ENCODE measurements at places on chromosomes 12 and 14.

DNA sequence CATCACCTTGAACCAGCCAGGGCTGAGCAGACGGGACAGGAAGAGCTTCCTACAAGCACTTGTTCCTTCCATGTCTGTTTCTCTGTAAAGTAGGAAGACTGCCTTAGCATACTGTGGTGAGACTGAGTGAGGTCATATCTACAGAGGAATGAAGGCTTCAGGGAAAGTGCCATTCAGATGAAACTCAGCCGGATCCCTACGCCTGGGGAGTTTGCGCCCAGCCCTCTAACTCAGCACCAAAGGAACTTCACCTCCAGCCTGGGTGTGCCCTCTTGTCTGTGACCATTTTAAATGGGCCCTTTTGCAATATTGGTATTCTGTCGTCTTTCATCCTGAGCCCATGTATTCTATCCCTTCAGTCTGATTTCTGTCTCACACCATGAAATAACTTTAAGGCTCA lies 175.6 kb upstream of the FKBP4 start:
- no peak for DNase-seq

- DNase-seq: no peak
These were observed 41.8 kb downstream of the DIO3 start for GRCh38 chr14:101603096-101603495.

- no peak for DNase-seq
These were observed 281.1 kb upstream of the NAV3 start for GRCh38 chr12:77549383-77550128.

- DNase-seq: no peak
These were observed 775.7 kb downstream of the SLC6A15 start for GRCh38 chr12:84136862-84137367.

DNA sequence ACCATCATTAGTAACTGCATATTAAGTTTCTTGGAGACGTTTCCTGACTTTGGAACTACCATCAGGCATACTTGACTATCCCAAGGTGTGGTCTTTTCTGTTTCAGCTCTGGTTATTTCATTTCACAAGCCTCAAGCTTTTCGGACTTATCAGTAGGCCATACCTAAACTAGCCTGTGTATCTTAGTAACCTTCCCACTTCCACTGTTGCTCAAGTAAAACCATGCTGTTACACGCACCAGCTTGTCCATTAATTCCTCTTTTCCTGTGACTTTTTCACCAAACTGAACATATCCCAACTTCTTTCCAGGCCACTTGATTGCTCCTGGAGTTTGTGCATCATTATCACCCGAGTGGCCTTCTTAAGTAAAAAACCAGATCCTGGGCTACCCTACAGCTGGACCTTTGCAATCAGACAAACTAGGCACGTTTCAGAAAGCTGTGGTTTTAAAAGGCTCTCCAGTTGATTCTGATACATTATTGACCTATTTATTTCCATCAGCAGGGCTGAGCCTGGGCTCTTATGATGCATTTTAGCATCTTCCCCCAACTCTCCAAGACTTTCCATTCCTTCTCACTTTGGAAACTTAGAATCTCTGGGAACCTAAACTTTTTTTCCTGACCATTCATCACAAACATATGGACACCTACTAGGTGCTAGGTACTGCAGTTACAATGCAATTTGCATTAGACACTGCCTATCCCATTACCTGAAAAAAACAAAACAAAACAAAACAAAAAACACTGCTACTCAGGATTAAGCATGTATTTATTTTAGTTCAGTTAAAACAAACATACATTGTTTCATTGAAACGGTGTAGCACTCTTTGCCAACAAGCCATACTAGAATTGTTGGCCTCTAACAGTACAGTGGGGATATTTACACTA lies 14.9 kb downstream of the SLC38A2 start:
- DNase-seq: peak; percentile 65

DNA sequence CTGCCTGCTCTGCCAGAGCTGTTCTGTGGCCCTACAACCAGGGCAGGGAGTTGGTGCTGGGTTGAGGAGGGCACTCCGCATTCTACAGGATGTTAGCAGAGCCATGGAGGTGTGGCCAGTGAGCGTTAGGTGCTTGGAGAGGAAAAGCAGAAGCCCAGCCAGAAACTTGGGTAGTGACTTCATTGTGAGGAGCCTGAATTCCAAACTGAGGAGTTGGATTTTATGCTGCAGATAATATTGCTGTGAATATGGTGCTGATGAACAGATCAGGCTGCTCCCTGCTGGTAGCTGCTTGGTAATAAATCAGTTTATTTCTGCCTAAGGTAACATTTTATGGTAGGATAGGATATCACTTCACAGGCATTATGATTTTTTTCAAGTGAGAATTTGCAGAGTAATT lies 7.1 kb upstream of the CCDC175 start:
- peak; percentile 78 for DNase-seq

GRCh38 chr14:60840313-60840712 lies 105.8 kb downstream of the MNAT1 start:
- DNase-seq: no peak

- DNase-seq: peak; percentile 76
These were observed 17.1 kb downstream of the FOS start for GRCh38 chr14:75295491-75296345.

- DNase-seq: no peak
These were observed 11.5 kb downstream of the RAB5B start for GRCh38 chr12:55985341-55985740.

DNA sequence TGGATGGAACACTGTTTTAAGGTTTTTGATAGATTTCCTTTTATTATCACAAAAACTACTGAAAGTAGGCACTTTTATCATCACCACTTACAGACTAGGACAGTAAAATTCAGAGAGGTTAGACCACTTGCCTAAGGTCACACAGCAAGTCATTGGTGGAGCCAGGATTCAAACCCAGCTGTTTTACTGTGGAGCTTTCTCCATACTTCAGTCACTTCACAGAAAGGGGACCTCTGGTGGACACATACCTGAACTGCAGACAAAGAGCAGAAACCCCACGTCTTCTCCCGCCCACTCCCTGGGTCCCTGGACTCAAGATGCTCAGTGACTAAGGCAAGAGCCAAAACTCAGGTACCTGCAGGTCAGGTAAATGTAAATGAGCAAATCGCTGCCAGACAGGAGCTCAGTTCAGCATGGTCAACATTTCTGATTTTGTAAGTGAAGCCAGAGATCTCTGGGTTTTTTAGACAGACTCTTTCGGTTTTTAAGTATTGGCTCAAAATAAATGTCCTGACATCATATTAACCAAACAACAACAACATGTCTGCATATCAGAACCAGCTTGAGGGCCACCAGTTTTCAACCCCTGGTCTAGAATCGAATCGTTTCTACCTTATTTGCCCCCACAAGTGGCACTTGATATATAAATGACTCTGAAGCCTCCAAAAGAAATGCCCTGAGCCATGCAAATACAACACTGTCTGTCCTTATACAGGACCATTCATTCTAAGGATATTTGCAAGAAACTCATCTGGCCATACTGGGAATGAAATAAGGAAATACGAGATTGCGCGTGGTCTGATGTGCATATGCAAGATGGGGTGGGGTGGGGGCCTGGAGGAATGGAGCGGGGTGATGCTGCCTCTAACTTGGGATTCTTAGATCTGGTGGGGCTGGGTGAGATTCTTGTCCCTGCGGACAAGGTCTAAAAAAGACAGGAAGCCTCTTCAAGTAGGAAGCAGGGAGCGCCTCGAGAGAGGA lies 110.9 kb downstream of the KSR2 start:
- peak; percentile 54 for DNase-seq

DNA sequence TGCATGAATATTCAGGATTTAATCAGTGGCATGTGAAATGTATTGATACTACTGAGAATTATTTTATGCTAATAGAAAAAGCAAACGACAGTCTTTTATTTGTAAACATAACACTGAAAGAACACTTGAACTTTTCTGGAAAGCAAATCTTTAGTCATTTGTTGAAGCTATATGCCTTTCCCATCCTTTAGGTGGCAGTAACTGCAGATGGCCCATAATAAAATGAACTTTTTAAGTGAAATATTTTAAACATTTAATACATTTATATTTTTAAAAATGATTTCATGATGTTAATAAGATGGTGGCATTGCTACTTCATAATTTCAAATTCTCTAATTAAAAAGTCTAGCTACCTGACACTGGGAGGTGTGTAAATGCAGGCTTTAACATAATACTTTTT lies 13.9 kb upstream of the KRR1 start:
- no peak for DNase-seq

DNA sequence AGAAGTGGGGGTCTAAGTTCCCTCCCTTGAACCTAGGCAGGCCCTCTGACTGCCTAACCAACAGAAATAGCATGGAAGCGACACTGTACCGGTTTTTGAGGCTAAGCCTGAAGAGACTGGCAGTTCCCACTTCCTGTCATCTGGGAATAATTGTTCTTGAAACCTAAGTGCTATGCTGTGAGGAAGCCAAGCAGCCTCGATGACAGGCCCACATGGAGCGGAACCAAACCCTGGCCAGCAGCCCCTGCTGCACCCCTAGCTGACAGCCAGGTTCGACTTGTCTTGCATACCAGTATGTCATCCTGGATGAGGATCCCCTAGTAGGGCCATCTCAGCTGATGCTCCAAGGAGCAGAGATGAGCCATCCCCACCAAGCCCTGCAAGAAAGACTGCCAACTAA lies 6.4 kb upstream of the GPR68 start:
- DNase-seq: peak; percentile 52

- DNase-seq: no peak
These were observed 186.5 kb downstream of the NELL2 start for GRCh38 chr12:44689587-44689986.

GRCh38 chr12:2108166-2108565 lies 55.4 kb downstream of the CACNA1C start:
- DNase-seq: no peak

GRCh38 chr12:9118158-9118557 lies 2.4 kb upstream of the A2M start:
- no peak for DNase-seq

DNA sequence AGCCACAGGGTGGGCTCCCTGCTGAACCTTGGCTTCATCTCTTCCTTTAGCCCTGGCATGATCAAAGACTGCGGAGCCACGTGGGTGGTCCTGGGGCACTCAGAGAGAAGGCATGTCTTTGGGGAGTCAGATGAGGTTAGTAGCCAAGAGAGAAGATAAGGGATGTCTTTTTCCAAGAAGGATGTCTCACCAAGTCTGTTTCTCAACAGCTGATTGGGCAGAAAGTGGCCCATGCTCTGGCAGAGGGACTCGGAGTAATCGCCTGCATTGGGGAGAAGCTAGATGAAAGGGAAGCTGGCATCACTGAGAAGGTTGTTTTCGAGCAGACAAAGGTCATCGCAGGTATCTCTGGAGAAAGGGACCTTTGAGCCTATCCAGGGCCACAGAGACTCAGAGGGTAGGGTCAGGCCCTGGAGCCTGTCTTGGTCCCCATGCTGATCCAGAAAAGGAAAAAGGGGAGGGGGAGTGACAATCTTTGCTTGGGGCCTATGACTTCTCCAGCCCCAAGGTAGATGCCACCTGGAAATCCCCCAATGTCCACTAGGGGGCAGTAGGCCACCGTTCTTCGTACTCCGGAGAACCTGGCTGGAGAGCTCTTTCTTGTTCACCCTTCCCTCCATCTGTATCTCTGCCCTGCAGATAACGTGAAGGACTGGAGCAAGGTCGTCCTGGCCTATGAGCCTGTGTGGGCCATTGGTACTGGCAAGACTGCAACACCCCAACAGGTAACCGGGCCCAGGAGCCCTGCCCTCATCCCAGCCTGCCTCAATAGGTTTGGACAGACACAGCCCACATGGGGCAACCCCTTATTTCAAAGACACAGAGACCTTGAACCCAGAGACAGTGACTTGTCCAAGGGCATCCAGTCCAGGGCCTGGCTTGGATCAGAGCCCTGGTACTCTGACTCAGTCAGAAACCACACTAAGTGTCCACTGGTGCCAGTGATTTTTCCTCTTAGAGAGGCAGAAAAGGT lies 2.0 kb downstream of the TPI1 start:
- peak; percentile 92 for DNase-seq

GRCh38 chr12:77314378-77315052 lies 249.1 kb upstream of the E2F7 start:
- DNase-seq: no peak

- peak; percentile 34 for DNase-seq
These were observed 77.2 kb downstream of the SERPINA3 start for GRCh38 chr14:94689218-94689984.

DNA sequence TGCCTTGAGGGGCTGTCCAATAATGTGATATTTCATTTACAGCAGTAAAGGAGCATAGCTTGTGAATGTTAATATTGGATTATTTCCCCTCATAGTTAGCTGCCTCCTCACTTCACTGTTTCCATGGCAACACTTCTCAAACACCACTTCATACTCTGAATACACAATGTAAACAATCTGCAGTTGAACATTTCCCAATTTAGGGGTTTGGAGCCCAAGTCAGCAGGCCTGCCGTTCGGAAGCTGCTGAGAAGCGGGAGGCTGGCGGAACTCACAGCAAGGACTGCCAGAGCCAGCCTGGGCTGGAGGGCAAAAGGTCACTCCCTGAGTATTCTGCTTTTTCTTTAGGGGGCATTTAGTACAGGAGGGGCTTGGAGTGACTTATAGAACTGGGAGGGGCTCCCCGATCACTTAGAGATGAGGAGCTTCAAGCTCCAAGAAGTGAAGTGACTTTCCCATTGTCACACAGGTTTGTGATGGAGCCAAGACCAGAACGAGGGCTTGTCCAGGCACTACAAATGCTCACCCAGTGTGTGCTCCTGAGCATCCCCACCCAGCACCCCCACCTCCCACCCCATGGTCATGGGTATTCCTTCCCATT lies 12.1 kb upstream of the SLC24A4 start:
- no peak for DNase-seq

DNA sequence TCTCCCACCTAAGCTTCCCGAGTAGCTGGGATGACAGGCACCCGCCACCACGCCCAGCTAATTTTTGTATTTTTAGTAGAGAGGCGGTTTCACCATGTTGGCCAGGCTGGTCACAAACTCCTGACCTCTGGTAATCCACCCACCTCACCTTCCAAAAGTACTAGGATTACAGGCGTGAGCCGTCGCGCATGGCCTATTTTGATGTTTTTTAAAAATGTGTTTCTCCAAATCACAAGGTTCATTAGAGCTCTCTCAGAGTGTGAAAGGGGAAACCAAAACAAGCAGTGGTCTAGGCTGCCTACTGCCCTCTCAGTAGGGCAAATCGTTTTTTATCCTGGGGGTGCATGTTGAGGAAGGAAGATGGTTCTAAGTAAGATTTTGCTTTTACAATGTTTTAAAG lies 211.5 kb downstream of the PIK3C2G start:
- DNase-seq: no peak

DNA sequence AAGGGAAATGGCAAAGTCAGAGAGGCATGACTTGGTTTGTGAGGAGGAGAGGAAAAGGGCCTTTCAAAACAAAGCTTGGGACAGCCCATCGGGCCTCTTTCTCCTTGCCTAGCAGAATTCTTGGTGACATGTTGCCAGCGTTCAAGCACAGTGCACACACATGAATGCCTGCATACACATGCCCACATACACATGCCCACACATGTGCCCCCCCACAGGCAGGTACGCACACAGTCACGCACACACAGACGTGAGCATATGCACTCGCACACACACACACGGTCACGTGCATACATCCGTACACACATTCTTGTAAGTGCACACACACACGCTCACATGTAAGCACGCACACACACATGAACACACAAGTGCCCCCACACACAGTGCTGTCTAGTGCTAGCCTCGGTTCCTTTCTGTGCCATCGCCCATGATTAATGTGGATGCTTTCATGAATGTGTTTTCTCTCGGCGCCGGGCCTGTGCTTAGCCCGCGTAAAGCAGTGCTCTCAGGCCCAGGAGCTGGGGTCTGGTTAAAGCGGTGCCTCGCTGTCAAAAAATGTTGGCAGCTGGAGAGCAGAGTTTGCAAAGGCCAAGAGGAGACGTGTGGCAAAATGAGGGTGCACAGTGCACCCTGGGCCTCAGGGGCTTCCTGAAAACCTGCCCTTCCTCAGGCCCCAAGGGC lies 328.8 kb upstream of the DIO3 start:
- no peak for DNase-seq

GRCh38 chr14:105317546-105317945 lies 3.0 kb downstream of the PACS2 start:
- DNase-seq: no peak

Measured in cerebellar cortex (tissue), 1 donor.